ENCODE measurements at places on chromosomes 6 and 20. TPM values are rescaled to one million over a fixed set of nuclear protein-coding genes. Genes with fewer than 3 reads are reported as not detected.

DNA sequence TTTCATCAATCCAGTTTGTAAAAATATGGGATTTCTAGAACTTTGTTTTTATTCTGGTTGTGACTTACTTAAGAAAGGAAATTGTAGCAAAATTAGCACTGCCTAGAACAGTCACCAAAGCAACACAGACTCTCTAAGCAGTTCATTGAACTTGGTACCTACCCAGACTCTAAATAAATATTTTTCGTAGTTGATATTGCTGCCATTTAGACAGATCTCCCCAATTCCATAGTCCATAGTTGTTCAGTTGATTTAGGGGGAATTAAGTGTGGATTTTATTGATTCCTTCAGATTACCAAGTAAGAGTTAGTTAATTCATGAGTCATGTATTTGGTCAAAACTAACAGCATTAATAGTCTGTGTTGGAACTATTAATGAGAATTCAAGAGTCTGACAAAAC, 822.5 kb downstream of the DHX35 start:
- H3K36me3 ChIP-seq = no peaks in the 10 kb centered on the region
- no peak for DNase-seq
- H3K4me1 ChIP-seq = no peaks in the 10 kb centered on the region
- no peak overlapping the region for H3K4me3 ChIP-seq
- no peaks in the 10 kb centered on the region for H3K27me3 ChIP-seq

GRCh38 chr20:10805764-10806163, 132.0 kb upstream of the JAG1 start:
- H3K27ac ChIP-seq = peak overlapping the region; percentile 44
- H3K27me3 ChIP-seq = no peaks in the 10 kb centered on the region
- peak; percentile 80 for DNase-seq
- peaks cover 17% of the 10 kb centered on the region for H3K4me1 ChIP-seq

- no peak overlapping the region for H3K27ac ChIP-seq
- H3K27me3 ChIP-seq = no peaks in the 10 kb centered on the region
- no peak for DNase-seq
- no peak overlapping the region for H3K4me3 ChIP-seq
- H3K4me1 ChIP-seq = no peaks in the 10 kb centered on the region
Measured at GRCh38 chr6:18893540-18894269, 506.6 kb downstream of the RNF144B start.

DNA sequence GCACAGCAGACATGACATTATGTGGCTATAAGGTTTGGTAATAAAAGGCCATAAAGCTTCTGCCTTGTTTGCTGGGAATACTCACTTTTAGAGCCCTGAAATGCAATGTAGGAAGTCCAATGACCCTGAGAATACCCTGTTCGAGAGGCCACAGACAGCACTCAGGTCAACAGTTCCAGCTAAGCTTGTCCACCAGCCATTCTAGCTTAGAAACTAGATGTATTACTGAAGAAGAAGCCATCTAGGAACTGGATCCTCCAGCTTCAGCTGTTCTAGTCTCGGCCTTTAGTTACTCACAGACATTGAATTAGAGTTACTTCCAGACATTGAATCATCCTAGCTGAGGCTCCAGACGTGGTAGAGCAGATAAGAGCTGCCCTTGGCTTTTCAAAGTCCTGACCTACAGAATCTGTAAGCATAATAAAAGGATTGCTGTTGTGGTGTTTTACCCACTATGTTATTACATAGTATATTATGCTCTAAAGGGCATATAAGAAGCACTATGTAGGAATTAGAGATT, 84.9 kb downstream of the MMS22L start:
- no peak overlapping the region for H3K4me3 ChIP-seq
- DNase-seq = no peak
- H3K27ac ChIP-seq = no peak overlapping the region

GRCh38 chr6:68502946-68503345, 132.1 kb upstream of the ADGRB3 start:
- H3K36me3 ChIP-seq = no peaks in the 10 kb centered on the region
- H3K27ac ChIP-seq = no peak overlapping the region
- DNase-seq = no peak
- no peak overlapping the region for H3K4me3 ChIP-seq
- H3K27me3 ChIP-seq = no peaks in the 10 kb centered on the region

GRCh38 chr6:166798652-166799051, 157.7 kb downstream of the RNASET2 start:
- H3K4me3 ChIP-seq = no peak overlapping the region
- no peak for DNase-seq

DNA sequence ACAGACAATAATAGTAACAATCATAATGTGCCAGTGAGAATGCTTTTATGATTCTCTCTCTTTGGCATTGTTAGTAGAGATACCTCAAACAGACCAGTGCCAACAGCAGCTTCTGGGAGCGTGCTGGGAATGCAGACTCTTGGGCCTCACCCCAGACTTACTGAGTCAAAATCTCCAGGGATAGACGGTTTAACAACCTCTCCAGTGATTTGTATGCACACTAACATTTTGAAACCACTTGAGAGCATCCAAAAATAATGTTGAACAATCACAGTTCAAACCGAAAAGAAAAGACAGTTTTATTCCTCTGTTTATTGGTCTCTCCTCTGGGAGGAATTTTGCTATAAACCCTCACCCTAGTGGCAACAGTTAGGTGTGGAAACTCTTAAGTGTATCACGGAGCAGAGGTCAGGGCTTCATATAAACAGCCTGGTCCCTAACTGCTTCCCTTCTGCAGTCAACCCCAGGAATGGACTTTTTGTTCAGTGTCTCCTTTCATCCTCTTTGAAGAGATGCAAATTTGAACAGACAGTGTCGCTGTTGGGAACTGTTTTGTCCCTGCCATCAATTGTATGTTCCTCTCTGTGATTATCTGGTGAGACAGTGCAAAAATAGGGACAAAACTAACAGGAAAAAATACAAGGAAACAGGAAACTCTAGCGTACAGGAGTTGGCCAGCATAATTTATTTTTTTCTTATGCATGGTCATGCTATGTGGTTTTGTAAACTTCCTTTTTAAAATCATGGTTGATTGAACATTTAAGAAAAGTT, 162.4 kb upstream of the BTBD3 start:
- H3K4me3 ChIP-seq = no peak overlapping the region
- no peaks in the 10 kb centered on the region for H3K36me3 ChIP-seq
- no peak overlapping the region for H3K27ac ChIP-seq
- H3K27me3 ChIP-seq = no peaks in the 10 kb centered on the region
- no peaks in the 10 kb centered on the region for H3K4me1 ChIP-seq

- H3K27ac ChIP-seq = no peak overlapping the region
- no peaks in the 10 kb centered on the region for H3K27me3 ChIP-seq
- peaks cover 4% of the 10 kb centered on the region for H3K4me1 ChIP-seq
- DNase-seq = no peak
- H3K36me3 ChIP-seq = no peaks in the 10 kb centered on the region
Measured at GRCh38 chr6:126722411-126722810, 382.5 kb downstream of the CENPW start.

DNA sequence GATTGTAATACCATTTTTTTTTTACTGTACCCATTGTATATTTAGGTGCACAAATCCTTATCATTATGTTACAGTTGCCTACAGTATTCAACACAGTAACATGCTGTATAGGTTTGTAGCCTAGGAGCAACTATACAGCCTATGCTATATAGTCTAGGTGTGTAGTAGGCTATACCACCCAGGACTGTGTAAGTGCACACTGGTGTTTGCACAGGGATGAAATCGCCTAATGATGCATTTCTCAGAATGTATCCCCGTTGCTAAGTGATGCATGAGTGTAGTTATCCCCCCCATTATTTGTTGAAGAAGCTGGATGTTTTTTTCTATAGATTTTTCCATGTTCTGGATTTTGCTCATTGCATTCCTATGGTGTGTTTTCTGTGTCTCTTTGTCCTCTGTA, 12.9 kb downstream of the RALY start:
- H3K27ac ChIP-seq = no peak overlapping the region
- H3K4me3 ChIP-seq = no peak overlapping the region
- peaks cover 53% of the 10 kb centered on the region for H3K4me1 ChIP-seq
- no peaks in the 10 kb centered on the region for H3K36me3 ChIP-seq
- no peak for DNase-seq

DNA sequence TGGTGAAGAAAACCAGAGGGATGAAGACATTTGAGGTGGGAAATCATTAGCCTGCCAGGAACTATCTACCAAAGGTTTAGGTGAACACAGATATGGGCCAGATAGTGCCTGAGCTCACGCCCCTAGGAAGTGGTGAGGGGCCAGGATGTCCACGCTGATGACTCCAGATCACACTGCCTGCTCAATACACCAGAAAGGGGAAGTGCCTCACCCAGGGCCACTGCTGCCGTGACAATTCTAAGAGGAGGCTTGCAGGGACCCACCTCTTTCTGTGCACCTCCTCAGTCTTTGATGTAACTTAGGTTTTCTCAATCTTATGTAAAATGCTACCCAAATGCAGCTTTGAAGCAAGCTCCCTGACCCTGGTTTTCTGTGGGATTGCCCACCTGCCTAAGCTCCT, 5.4 kb upstream of the RAB44 start:
- peaks cover 7% of the 10 kb centered on the region for H3K4me1 ChIP-seq
- no peaks in the 10 kb centered on the region for H3K27me3 ChIP-seq
- H3K4me3 ChIP-seq = no peak overlapping the region

GRCh38 chr6:35287671-35288396, 9.8 kb upstream of the DEF6 start:
- H3K4me3 ChIP-seq = no peak overlapping the region
- peaks cover 73% of the 10 kb centered on the region for H3K36me3 ChIP-seq
- H3K4me1 ChIP-seq = no peaks in the 10 kb centered on the region
- no peak for DNase-seq

GRCh38 chr20:44137266-44137801, 49.7 kb downstream of the JPH2 start:
- H3K4me1 ChIP-seq = peaks cover 58% of the 10 kb centered on the region
- no peaks in the 10 kb centered on the region for H3K36me3 ChIP-seq
- H3K27ac ChIP-seq = peak overlapping the region; percentile 95
- peak overlapping the region; percentile 33 for H3K4me3 ChIP-seq
- no peaks in the 10 kb centered on the region for H3K27me3 ChIP-seq
- DNase-seq = no peak

- H3K27ac ChIP-seq = peak overlapping the region; percentile 27
- peaks cover 51% of the 10 kb centered on the region for H3K4me1 ChIP-seq
- no peaks in the 10 kb centered on the region for H3K27me3 ChIP-seq
- no peak for DNase-seq
- H3K4me3 ChIP-seq = peak overlapping the region; percentile 39
Measured at GRCh38 chr6:131001111-131001736, 61.8 kb downstream of the EPB41L2 start.

DNA sequence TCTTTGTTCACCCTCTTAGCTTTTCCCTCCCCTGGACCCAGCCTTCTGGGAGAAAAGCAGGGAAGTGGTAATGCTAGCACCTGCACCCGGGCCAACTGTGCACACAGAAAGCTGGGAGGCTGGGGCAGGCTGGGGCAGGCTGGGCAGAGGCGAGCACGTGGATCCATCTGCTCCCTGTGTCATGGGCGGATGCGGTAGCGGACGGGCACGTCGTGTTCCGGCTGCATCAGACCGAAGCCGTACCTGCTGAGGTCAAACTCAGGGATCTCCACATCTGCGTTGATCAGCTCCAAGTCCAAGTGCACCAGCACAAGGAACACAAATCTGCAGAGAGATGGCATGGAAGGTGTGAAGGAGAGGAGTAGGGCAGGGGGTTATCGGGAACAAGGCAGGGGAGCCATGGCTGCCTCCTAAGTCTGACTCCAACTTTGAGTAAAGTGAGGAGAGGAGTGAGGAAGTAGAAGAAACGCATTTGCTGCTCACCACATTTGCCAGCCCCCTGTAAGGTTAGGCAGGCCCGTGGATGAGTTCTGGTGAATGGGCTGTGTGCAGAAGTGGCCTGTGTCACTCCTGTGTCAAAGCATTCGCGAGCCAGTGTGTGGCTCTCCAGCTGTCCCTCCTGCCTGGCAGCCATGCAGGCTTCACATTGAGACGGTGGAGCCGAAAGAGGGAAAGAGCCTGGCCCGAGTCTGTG, 25.4 kb upstream of the KCNB1 start:
- H3K27me3 ChIP-seq = no peaks in the 10 kb centered on the region
- no peak overlapping the region for H3K4me3 ChIP-seq
- DNase-seq = no peak

GRCh38 chr6:163175301-163175700, 239.2 kb upstream of the QKI start:
- H3K4me1 ChIP-seq = no peaks in the 10 kb centered on the region
- no peaks in the 10 kb centered on the region for H3K27me3 ChIP-seq
- H3K36me3 ChIP-seq = no peaks in the 10 kb centered on the region
- H3K27ac ChIP-seq = no peak overlapping the region

- no peak overlapping the region for H3K4me3 ChIP-seq
- no peak overlapping the region for H3K27ac ChIP-seq
- no peaks in the 10 kb centered on the region for H3K4me1 ChIP-seq
- no peak for DNase-seq
- no peaks in the 10 kb centered on the region for H3K27me3 ChIP-seq
Measured at GRCh38 chr6:21438237-21438985, 155.1 kb upstream of the SOX4 start.

The LBP gene
- 0.13 TPM for total RNA-seq

The APOM gene
- total RNA-seq = 2.1 TPM

The FAM83B gene
- total RNA-seq = not detected

The CNR1 gene
- 7.1 TPM for total RNA-seq

The SPEF1 gene
- total RNA-seq = not detected
